ENCODE measurements at places on chromosomes 6 and 20.

DNA sequence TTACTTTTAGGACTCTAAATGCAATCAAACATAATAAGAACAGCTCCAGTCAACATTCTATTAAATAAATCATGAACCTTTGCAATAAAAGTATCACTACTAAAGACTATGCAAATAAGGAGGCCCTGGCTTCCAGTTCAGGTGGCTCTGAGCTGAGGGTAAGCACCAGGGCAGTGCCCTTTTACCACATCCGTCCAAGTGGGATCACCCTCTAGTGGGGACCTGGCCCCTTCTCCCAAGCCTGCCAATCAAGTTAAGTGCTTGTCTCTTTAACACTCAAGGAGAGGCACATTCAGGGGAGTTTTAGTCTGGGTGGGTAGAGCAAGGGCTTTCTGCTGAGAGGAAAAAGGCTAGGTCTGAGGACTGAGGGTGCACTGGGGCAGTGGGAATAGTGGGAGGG is 161.4 kb downstream of the TMEM200A start:
- DNase-seq, result no peak

DNA sequence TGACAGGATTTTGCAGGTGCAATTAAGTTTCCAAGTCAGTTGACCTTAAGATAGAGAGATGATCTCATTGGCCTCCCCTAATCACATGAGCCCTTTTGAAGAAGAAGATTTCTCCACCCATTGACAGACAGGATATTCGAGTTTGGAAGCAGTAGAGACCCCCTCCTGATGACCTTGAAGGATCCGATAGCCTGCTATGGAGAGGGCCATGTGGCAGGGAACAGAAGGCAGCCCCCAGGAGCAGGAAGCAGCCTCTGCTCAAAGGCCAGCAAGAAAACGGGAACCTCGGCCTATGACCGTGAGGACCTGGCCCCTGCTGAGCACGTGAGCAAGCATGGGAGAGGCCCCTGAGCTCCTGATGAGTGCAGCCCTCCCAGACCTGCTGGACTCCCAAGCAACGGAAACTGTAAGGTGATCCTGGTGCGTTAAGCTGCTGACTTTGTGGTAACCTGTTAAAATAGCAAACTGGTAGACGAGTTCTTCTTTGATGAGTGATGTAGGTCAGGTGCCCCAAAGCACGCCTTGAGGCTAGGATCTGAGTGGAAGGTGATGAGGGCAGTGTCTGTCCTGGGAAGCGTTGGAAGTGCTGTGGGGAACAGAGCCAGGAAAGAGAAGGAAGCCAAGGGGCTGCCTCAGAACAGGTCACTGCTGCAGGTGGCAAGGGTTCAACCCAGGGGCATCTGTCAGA is 18.5 kb upstream of the TUBB2A start:
- no peak for DNase-seq

DNA sequence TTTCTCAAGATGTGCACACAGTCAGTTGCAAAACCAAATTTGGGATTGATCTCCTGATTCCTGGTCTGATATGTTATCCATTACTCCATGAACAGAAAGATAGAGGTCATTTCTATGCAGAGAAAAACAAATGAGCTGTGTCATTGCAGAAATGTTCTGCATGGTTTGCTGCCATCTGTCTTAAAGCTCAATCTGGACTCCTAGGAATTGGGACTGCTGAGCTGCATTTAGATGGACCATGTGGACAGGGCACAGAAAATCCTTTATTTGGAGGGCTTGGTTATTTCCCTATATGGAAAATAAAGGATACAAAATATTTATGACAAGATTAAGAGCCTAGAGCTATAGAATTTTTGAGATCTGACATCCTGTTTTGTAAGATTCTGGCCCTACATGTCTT is 91.3 kb downstream of the ADGRB3 start:
- no peak for DNase-seq

GRCh38 chr6:7413151-7413823 is 23.7 kb downstream of the RIOK1 start:
- DNase-seq, result no peak

DNA sequence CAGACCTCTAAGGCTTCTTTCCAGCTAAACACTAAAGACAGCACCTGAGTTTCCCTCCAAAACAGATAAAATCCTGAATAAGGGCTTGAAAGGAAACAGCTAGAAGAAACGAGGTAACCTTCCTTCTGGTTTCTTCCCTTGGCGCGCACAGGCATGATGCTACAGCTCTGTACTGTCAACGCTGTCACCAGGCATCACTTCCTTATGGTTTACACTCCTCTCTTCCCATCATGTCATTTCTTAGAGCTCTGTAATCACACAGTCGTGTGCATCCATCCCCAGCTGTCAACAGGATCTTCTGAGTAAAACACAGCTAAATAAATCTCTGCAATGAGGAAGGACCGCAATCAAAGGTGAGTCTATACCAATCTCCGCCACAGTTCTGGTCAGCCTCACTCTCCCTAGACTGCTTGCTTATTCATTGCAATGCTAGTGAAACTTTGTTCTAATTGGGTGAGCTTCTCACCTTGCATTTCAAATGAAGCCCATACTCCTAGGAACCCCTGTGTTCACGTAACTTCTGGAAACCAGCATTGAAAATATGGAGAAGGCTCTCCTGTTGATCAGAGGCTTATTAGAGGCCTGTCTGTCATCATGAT is 162.6 kb upstream of the DTNBP1 start:
- DNase-seq, result no peak

DNA sequence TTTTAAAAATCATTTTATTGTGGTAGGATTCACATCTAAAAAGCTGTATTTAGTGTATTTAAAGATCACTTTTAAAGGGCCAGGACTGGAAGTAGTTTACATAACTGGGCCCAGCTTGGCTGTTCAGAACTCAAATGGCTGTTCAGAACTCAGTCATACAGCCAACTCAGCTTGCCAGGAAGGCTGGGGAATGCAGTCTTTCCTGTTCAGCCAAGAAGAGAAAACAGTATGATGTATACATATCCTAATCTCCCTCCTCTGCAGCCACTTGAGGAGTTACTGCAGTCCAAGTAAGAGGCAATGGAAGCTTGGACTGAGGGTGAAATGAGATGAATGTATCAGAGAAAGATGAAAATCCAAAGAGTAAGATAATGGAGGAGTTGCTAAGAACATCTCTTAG is 24.6 kb downstream of the DSTN start:
- no peak for DNase-seq

DNA sequence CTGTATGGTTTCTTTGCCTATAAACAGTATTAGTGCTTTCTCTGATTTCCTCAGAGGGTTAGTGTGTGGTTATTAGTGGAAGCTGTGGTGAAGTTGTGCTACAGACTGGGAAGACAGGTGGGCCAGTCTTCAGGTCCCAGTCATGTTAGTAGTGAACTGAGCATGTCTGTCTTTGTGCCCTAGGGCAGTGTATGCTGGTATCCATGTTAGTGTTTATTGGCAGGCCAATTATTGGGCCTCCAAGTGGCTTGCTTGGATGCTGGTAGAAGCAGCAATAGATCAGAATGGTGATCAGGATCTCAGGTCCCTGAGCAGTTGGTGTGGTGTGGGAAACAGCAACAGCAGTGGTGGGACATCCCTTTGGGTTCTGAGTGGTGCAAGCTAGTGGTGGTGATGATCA is 137.6 kb downstream of the OTOR start:
- DNase-seq, result no peak

GRCh38 chr6:130713144-130713543 is 114.1 kb upstream of the SMLR1 start:
- no peak for DNase-seq

- DNase-seq, result peak; percentile 55
Observed at GRCh38 chr6:99434702-99435530, 9.8 kb upstream of the PNISR start.

- DNase-seq, result no peak
Observed at GRCh38 chr20:25563876-25564275, 21.5 kb downstream of the NINL start.

DNA sequence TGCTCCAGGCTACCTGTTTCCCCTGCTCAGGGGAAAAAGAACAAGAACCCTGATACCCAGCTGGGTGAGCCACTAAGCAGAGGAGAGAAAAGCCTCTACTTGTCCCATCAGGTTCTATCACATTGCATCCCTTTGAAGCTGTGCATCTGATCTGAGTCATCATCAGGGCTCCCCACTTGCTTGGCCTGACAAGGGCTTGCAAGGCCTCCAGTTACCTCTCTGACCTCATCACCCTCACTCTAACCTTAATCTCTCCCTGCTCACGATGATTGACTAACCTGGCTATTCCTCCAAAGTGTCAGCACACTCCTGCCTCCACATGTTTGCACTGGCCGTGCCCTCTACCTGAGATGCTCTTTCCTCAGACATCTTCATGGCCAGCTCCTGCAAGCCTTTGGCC is 309.5 kb upstream of the CHD6 start:
- no peak for DNase-seq

DNA sequence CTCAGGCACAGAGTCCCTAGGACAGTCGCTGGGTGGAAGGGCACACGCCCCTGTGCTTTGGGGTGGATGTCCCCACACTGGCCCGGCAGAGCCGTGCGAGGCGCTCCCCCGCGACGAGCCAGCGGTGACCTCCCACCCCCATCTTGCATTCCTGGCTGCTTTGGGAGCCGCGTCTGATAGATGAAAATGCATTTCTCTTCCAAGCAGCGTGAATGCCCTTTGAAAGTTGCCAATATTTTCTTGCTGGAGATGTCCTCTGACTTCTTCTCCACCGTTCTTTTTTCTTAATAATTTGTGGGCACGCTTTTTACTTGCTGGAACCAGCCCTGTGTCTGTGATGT is 29.9 kb downstream of the COL20A1 start:
- no peak for DNase-seq

- DNase-seq, result no peak
Observed at GRCh38 chr6:135861189-135861588, 9.7 kb downstream of the PDE7B start.

DNA sequence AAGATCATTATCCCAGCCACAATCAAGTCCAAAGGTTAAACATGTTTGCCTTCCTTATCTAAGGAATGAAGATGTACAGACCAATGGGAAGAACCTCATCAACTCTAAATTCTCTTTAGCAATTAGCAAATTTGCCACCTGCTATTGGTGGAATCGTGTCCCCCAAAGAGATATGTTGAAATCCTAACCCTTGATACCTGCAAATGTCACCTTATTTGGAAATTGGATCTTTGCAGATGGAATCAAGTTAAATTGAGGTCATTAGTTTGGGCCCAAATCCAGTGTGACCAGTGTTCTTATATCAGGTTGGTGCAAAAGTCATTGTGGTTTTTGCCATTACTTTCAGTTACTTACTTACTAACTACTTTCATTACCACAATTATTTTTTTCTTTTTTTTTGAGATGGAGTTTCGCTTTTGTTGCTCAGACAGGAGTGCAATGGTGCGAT is 31.3 kb downstream of the KLHL31 start:
- DNase-seq, result no peak

DNA sequence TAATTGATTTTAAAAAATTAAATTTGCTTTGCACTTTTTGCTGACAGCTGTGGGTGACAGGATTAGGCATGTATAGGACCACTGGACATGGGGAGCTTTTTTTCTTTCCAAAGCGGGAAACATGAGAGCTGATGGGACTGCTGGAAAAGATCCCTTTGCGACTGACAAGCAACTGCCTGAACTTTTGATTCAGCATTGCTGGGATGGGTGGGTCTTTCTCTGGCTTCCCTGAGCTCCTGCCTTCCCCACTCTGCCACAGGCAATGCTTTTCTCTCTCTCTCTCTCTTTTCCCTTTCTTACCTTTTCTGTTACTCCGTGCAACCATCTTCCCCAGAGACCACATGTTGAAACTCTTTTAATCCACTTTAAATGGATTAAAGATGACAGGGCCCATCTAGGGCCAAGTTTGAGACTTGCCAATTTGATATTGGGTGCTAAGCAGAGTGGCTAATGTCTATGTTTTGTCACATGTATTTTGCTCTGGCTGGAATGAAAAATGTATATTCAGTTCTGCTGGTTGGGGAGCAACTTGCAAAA is 33.5 kb upstream of the TPD52L1 start:
- no peak for DNase-seq

DNA sequence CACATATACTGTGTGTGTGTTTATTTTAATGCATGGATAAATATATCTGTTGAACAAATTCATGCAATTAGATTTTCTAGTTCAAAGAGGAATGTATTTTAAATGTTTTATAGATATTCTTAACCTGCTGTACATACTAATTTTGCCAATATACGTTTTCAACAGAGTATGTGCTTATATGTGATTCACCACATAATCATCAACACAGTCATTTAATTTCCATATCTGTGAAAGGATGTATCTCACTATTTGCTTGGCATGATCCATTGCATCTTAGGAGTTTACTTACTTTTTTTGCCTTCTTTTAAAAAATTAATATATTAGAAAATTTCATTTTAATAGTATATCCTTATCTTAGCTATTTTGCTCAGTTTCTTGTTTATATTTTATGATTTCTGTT is 902.3 kb upstream of the CITED2 start:
- DNase-seq, result no peak

DNA sequence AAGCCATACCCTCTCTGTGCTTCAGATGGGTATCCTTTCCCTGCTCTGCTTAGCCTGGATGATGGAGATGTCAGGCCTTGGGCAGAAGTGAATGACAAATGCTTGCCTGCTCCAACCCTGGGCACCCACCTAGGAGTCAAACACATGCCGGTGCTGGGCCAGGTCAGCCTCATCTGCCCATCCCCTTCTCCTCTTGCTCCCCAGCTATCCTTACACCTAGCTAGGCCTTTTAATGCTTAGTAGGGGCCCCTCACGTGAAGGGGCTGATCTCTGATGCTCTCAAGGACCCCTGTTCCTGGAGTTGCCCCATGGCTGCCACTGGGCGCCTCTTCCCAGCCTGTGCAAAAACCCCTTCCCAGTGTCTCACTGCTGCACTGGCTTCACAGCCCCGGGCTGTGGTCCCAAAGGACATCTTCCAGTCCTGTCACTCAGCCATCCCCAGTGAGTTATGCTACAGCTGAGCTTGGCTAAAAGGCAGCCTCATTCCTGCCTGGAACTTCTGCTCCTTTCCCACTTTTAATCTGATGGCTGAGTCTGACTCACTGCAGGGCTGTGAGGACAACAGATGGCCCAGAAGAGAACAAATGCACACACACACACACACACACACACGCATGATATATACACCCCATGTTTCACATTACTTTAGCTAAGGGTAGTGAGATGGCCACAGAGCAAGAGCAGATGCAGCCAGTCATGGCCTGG is 12.8 kb upstream of the SDCBP2 start:
- no peak for DNase-seq

GRCh38 chr20:55472704-55473103 is 532.6 kb downstream of the CBLN4 start:
- DNase-seq, result no peak

DNA sequence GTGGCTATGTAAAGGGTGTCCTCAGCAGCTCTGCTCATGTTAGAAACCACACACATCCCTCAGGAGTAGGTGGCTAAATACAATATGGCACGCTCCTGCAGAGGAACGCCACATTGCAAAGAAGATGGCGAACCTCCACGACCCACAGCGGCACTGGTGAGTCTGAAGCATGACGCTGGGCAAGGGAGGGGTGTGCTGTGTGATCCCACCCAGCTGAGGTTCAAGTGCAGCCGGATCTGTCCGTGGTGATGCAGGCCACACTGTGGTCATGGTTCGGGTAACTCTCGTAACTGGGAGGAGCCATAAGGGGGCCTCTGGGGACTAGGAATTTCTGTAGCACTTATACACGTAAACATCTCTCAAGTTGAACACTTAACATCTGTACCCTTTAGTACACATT is 23.4 kb upstream of the APMAP start:
- no peak for DNase-seq

GRCh38 chr20:57810511-57811373 is 100.9 kb upstream of the PMEPA1 start:
- no peak for DNase-seq

- peak; percentile 92 for DNase-seq
Observed at GRCh38 chr6:33314515-33314942, 651 bp upstream of the TAPBP start.

- DNase-seq, result no peak
Observed at GRCh38 chr20:47686545-47686944, 98.7 kb downstream of the SULF2 start.
